Right atrium auricular region (tissue), 2 donors: ENCODE measurements at places on chromosomes 3 and 15. TPM values are rescaled to one million over a fixed set of nuclear protein-coding genes. Genes with fewer than 3 reads are reported as not detected.

GRCh38 chr3:129892857-129893580 lies 492 bp downstream of the TMCC1 start:
- peak; percentile 60 for DNase-seq

- no peak for DNase-seq
Measured at GRCh38 chr3:15778332-15778858, 19.4 kb downstream of the ANKRD28 start.

GRCh38 chr3:61778095-61778494 lies 216.7 kb downstream of the PTPRG start:
- no peak for DNase-seq

DNA sequence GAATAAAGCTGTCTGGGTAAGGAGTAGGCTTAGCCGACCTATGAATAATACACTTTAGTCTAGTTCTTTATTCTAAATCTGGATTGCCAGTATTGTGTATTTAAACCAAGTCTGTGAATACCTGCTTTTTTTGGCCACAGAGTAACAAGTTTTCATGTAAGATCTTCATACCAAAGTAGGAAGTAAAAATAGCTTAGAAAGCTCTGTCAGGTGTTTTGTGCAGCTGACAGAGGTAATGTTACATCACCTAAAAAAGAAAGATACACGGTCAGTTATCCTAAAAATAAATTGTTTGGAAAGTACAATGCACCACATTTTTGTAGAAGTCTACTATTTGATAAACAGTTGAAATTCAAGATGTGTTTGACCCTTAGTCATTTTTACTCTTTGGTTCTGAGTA lies 16.5 kb downstream of the CALML4 start:
- DNase-seq = no peak

DNA sequence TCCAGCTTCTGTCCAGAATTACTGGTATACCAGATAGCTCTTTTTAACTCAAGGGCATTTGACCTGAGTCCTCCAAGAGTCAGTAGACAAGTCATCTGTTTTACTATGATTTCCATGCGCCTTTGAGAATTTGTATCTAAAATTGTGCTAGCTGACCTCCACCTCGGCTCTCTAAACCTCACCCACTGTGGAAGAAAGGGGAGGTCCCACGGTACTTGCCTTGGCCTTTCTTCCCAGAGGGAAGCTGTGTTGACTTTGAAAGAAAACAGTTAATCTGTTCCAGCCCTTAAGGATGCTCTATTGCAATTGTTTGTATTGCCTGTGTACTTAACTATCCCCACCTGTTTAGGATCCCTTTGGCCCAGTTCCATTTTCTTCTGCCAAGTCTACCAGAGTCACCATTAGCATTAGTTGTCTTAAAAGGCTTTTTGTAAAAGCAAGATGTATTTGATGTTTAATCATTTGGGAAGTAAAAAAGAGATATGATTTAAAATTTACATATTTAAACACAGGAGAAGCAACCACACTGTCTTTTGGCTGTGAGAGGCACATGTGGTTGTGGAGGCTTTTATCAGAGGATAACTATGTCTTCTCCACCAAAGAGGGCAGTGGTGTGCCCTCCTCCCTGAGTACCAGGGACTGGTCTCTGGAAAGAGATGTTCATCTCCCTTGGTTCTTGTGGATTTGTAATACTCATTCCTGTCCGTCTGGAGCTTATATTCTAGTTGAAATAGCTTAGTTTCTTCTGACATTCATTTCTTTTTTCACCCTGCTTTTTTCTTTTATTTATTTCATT lies 88.8 kb downstream of the CRTC3 start:
- no peak for DNase-seq

DNA sequence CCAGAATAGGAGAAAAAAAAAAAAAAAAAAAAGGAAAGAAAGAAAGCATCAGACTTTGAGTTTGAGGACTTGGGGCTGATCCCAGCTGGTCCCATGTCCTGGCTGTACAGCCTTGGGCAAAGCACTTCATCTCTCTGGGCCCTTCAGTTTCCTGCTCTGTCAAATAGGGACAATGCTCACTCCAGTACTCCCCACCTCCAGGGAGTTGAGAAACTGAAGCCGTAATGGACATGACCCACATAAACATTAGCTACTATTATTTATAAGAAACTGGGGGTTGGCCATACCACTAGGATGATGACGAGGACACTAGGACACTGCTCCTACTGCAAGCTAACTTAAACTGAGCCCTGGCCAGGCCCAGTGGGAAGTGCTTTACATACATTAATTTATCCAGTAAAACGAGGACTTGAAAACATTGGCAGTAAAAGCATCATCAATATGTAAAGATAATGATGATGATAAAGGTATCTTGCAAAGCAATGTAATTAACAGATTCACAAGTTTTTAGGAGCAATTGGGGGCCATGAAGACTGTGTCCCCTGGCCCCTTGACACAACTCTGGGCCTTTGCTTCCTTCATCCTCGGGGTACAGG lies 22.9 kb upstream of the SMAD6 start:
- no peak for DNase-seq

DNA sequence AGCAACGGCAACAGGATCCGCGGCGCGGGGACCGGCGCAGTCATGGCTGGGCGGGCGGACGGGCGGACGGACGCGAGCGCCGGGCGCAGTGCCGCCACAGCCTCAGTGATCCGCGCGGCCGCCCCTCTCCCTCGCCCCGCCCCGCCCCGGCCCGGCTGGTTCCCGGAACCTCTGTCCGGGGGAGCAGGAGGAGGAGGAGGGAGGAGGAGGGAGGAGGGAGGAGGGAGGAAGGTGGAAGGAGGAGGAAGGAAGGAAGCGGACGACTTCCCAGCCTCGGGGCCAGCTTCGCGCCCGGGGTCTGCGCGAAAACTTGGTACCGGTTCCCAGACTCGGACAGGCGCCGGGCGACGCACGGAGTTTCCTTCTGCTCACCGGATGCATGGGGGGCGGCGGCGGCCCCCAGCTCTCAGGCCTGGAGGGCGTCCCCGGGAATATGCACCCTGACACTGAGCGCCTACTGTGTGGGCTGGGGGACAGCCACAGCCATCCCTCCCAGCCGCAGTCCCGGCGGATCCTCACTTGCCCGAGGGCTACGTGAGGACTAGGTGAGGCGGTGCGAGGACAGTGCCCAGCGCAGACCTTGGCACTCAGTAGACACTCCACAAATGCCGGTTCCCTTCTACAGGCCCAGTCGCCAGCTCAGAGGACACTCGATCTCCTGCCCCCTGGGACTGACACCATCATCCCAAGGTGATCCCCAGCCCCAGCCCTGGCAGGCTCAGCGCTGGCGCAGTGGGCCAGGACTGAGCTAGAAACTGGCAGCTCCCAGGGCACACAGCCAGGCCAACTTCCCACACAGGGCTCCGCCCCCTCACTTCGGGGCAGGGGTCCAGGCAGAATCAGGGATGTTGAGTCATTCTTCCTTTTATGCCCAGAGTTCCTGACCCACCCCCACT lies at the start of gene SHISA5:
Gene SHISA5 (minus strand): TSS at position 124 of the 896 bp plus-strand sequence. CDS start 80 bp downstream, at position 44.
- peak; percentile 80 for DNase-seq

- no peak for DNase-seq
Measured at GRCh38 chr3:46675843-46676567, 17.5 kb downstream of the ALS2CL start.

DNA sequence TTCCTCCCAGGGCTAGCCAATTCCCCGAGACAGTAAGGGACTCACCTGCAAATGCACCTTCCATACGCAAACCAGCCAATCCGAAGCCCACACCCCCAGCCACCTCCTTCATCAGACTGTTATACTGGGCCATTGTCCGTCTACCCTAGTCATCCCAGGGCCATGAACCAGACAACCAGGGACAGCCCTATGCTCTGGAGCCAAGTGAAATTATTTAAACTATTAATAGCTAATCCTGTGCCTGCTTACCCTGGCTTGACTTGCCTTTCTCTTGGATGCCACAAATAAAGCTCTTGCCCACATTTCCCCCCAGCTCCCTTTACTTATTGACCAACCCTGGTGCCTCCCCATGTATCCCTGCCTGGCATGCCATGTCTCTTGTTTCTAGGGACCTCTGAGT lies 4.0 kb upstream of the CHRNB4 start:
- DNase-seq = no peak

GRCh38 chr15:88911766-88912118 lies 1.4 kb downstream of the MFGE8 start:
- DNase-seq = no peak

- DNase-seq = no peak
Measured at GRCh38 chr15:65379986-65380385, 2.2 kb upstream of the IGDCC3 start.

DNA sequence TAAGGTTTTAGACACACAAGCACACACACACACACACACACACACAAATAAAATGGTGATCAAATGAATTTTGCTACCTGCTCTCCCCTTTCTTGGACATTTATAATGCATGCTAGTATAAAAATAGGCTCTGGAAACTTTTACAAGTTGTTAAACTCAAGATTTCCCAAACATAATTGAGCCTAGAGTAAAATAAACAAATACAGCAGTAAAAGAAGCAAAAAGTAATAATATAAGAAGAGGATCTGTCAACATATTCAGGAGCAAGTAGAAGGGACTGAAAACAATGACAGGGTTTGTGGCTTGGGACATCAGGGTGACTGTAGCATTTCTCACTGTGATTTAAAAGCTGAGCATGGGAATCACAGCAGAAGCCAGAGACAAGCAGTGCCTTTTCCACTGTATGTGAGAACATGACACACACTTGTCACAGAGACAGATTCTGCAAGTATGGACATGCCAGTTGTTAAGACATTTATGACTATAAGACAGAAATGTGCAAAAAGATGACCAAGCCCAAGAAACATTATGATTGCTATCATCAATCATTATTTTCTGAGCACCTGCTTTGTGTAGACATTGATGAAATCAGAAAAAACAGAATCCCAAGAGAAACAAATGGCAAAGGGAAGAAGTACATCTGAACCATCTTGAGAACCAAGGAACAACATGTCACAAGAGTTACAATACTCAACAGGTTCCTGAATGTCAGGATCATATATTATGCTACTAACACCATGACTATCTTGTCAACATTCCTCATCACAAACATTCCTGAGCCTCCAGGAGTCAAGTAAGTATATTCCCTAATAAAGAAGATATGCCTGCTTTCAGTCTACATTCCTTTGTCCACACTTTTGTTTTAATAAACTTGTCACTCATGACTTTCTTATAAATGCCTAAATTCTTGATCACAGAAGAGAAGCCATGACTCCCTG lies 7.1 kb downstream of the THRB start:
- no peak for DNase-seq

DNA sequence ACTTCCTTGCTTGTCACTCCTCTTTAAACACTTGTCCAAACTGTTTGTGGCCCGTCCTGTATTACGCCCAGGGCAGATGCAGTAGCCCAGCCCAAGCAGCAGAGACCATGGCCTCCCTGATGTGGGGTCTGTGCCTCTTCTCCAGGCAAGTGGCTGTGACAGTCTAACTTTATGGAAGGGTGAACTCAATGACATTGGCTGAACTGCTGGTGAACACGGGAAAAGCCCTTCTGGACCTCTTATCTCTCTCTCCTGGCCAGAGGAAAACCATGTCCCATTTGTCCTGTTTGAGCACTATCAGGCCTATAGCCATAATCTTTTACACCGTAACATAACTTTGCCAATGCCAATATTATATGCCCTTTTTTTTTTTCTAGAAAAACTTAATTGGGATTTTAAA lies 67.6 kb downstream of the SMAD3 start:
- DNase-seq = no peak

GRCh38 chr15:64695561-64695992 lies 79.8 kb downstream of the RBPMS2 start:
- no peak for DNase-seq

GRCh38 chr3:142839831-142840230 lies 49.1 kb downstream of the PCOLCE2 start:
- no peak for DNase-seq

DNA sequence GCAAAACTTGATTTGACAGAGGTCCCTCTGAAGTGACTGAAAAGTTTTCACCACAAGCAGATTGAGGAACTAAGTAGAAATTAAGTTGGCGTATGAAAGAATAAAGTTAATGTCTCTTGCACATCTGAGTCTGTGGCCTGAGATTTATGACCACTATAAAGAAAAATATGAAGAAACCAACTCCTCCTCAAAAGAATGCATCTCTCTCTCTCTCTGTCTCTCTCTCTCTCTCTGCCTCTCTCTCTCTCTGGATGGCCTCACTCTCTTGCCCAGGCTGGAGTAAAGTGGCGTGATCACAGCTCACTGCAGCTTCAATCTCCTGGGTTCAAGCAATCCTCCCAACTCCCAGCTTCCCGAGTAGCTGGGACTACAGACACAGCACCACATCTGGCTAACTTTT lies 55.2 kb downstream of the RPL22L1 start:
- no peak for DNase-seq

GRCh38 chr3:32276279-32276841 lies 37.9 kb downstream of the CMTM8 start:
- DNase-seq = no peak

DNA sequence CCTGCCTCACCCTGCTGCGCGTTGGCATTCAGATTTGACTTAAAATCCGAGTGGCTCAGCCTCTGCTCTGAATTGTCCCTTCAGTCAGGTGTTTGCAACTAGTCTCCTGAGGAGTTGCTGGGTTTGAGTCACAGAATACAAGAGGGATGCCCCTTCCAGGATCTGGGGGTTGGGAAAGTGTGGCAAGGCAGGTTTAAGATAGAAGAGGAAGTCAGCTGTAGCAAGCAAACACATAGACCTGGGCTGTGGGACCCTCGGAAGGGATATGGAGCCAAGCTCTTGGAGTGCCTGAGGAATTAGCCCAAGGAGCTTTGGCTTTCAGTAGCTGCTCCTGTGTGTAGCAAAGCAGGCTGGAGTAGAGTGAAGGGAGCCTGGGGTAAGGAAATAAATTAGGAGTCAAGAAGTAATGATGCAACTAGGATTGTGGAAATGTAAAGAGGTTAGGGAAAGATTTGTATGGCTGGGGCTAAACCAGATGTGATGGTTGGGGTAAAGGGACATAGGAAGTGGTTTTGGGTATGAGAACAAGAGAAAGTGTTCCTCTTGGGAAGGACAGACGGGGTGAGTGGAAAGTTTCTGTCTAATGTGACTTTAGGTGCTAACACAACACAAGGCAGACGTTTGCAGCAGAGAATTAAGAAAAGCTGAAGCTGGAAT lies 41.2 kb downstream of the RAB7A start:
- DNase-seq = no peak

GRCh38 chr3:127072221-127072771 lies 89.4 kb downstream of the PLXNA1 start:
- DNase-seq = no peak

DNA sequence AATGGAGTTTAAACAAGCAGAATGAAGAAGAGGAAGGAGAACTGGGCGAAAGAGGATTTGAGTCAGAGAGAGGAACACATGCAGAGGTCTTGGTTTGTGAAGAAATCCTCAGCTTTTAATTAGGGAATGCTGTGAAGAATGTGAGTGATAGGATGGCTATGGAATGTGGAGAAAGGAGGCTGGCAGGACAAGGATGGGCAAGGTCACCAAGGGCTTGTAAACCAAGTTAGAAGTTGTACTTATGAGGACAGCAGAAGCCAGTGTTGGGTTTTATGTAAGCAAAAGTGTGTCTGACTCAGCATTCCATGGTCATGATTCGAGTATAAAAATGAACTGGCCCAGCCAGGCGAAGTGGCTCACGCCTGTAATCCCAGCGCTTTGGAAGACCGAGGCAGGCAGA lies 60.0 kb upstream of the IL12A start:
- DNase-seq = no peak

GRCh38 chr15:87874896-87875711 lies 381.4 kb downstream of the NTRK3 start:
- DNase-seq = no peak

- no peak for DNase-seq
Measured at GRCh38 chr3:16961621-16962205, 77.0 kb downstream of the PLCL2 start.

Gene PLSCR5
- total RNA-seq = not detected

Gene SKOR1
- total RNA-seq = not detected

Gene SAMMSON
- total RNA-seq = not detected

Gene CTNNB1
- total RNA-seq = 261 TPM

Gene PGBD4
- total RNA-seq = 2.3 TPM

Gene AZI2
- total RNA-seq = 21.8 TPM

Gene GOLGA8B
- total RNA-seq = 24.6 TPM

Gene TEX55
- not detected for total RNA-seq

Gene NANOGP8
- total RNA-seq = 0.39 TPM
